ENCODE measurements at places on chromosomes 3 and 15.
A peak's percentile ranks its signal among the peaks of the same experiment; 100 is the strongest.

GRCh38 chr3:108006077-108006771, 84.6 kb downstream of the CD47 start:
- DNase-seq, result peak; percentile 41

DNA sequence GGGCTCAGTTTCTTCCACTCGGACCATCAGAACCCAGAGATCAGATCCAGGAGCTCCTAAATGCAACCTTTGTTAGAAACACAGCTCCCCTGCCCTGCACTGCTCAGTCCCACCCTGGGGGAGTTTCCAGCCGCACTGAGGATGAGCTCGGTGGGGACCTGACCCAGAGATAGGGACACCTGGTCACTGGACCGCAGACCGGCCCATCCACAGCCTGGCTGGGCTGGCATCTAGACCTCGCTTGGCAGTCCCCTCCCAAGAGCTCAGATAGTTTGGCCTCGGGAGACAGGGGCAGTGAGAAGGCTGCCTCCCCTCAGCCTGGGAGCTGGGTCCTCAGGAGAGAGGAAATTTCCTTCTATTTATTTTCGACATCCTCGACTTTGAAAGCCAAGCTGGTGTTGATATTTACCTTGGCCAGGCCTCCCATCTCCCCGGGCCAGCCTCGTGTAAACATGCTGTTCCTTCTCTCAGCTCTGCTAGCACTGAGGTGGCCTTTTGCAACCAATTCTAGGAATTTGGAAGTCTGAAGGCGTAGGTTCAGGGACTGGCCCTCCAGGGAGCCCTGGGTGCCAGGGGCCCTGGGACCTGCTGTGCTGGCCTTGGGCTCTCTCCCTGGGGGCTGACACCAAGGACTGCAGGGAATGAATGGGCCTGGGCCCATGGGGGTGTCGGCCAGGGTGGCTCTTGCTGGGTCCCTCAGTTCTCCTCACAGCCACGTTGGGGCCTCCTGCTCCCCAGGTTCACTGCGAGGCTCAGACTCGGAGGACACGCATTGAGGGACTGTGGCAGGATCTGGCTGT, 90.1 kb downstream of the VGLL4 start:
- no peak for DNase-seq

GRCh38 chr3:73084170-73084569, 22.7 kb downstream of the EBLN2 start:
- DNase-seq, result no peak

DNA sequence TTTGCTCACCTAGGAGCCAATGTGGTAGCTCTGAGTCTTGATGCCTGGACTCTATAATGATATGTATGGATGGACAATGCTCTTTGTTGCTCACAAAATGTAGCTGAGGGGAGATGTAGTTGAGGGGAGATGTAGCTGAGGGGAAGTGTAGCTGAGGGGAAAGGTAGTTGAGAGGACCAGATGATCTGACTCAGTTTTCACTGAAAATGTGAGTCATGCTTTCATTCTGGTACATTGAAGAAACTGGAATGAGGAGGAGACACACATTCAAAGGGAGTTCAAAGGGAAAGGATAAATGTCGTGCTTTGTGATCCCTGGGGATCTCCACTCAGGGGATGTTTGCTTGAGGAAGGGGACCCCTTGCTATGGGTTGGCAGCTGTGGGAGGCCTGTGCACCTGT, 302.9 kb upstream of the TRIM42 start:
- DNase-seq, result peak; percentile 39

GRCh38 chr3:114558271-114558670, 264.4 kb downstream of the TIGIT start:
- no peak for DNase-seq

DNA sequence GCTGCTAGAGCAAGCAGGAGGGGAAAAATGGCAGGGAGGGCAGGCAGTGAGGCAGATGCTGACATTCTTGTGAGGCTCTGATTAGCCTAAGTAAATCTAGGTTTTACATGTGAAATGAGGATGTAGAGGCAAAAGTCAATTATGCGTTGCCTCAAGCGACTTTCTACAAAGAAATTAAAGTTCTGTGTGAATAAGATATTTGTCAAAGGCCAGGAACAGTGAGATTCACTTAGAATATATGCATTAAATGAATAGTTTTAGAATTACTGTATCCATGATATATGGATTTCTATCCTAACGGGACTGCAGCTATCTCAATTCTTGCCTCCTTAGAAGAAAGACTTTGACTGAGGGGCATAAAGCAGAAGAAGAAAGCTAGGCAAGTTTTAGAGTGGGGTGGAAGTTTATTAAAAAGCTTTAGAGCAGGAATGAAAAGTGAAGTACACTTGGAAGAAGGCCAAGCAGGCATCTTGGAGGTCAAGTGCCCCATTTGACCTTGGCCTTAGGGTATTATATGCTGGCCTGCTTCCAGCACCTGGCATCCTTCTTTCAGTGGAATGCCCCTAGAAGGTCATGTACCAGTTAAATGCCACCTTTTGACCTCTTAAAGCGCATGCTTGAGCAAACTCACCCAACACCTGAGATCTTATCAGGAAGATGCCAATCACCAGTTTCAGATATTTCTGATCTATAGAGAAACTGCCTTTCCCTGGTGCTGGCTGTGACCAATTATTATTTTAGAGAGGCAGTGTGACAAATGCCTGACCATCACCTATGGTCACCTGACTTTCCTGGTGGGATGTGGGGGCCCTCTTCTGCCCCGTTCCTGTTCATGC, 38.2 kb downstream of the OSTN start:
- no peak for DNase-seq

DNA sequence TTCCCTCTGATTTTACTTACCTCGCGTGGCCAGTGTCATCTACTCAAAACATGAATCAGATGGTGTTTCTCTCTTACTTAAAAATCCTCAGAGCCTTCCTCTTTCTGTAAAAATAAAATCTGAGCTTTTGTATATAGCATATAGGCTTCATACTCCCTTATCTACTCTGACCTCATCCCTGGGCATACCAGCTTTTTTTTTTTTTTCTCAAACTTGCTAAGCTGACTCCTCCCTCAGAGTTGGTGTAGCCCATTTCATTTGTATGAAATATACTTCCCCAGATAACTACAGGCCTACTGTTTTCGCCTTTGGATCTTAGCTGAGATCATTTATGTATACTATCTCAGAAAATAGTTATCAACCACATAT, 648.9 kb upstream of the ALCAM start:
- no peak for DNase-seq

- no peak for DNase-seq
Observed at GRCh38 chr3:181704421-181705085, 7.2 kb upstream of the SOX2 start.

GRCh38 chr15:96947296-96948229, 617.1 kb downstream of the NR2F2 start:
- no peak for DNase-seq

- DNase-seq, result no peak
Observed at GRCh38 chr3:136544532-136544931, 207.6 kb downstream of the STAG1 start.

DNA sequence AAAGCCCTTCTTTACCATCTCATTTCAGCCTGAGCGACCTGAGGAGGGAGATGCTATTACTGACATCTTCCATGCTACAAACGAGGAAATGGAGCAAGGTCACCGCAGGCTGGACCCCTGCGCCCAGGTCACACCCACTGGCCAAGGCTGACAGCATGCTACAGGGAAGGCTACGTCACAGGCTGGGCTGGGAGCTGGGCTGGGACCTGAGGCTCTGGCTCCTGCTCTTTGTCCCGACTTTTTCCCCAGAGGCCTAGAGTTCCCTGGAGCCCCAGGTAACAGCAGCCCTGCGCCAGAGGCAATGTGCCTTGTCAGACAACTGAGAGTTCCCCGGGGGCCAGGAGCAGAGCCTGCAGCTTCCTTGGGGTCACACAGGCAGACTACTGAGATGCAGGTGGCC, 87.2 kb downstream of the IQSEC1 start:
- no peak for DNase-seq

GRCh38 chr15:62125773-62126172, 39.3 kb downstream of the C2CD4B start:
- DNase-seq, result peak; percentile 14

DNA sequence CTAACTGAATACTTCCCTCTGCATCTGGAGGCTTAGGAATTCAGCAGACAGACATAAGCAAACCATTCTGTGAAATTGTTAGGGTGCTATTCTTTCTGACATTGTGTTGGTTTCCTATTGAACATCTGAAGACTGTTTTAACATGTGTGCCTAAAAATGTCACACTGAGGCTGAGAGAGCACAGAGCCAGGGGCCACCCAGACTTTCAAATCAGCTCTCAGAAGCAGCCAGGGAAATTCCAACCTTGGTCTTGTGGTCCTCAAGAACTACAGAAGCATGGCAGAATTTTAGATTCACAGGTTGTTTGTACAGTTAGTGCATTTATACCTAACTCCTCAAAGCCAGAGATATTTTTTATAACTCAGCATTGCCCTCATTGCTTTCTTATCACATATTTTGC, 929.2 kb upstream of the CFAP20DC start:
- DNase-seq, result no peak

DNA sequence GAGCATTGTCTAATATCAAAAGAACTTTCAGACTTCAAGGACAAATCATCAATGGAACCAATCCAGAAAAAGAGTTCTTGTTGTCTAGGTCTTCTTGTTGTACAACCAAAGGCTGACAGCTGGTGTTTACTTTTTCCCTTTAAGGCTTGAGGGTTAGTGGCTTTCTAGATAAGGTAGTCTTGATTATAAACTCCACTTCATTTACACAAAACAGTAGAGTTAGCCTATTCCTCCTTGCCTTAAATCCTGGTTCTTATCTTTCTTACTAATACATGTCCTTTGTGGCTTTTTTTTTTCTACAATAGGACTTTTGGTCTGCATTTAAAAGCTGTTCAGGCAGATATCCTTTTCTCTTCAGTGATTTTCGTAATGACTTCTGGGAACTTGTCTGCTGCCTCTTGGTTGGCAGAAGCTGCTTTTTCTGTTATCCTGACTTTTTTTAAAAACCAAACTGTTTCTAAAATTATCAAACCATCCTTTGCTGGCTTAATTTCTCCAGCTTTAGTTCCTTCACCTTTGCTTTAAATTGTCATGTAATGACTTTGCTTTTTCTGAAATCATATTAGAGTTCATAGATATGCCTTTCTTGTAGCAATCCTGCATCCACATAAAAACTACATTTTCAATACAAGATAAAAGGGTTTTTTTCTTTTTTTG, 44.8 kb downstream of the STRIT1 start:
- no peak for DNase-seq

DNA sequence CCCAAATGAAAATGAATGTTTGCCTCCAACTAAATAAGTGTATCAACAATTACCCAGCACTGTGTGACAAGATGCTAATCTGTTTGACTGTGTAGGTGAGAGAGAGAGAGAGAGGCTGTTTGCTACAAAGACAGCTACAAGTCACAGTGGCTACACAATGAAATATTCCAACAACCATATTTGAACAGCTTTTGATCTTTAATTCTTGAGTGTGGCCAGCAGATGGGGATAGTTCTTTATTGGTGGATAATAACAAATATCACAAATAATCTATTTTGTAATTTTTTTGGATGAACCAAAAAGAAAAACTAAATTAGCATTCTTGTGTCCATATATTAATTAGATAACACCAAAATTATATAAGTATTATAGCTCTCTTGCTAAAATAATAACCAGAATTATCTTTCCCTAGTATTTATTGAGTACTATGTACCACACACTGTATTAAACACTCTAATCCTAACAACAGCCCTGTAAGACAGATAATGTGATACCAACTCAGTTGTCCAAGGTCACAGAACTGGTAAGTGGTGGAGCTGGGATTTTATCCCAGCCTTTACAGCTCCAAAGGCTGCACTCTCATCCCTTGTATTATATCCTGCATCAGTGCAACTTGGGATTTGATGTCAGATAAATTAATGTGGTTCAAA, 61.9 kb upstream of the C3orf80 start:
- peak; percentile 49 for DNase-seq

GRCh38 chr15:68326711-68327354, 49.3 kb downstream of the FEM1B start:
- no peak for DNase-seq

GRCh38 chr15:31347067-31347975, 20.7 kb downstream of the KLF13 start:
- DNase-seq, result no peak

- DNase-seq, result peak; percentile 44
Observed at GRCh38 chr15:59691194-59691805, 2.2 kb upstream of the BNIP2 start.

- DNase-seq, result no peak
Observed at GRCh38 chr3:117567906-117568305, 858.3 kb downstream of the TUSC7 start.

GRCh38 chr3:184349563-184350470, 11.6 kb downstream of the CLCN2 start:
- no peak for DNase-seq

- no peak for DNase-seq
Observed at GRCh38 chr3:157958457-157958856, 147.8 kb downstream of the SHOX2 start.

GRCh38 chr15:66832664-66833063, 130.6 kb downstream of the SMAD6 start:
- no peak for DNase-seq

Measured in SW480 (cell line).